Mesendoderm (in vitro differentiated cells): ENCODE measurements at places on chromosomes 11 and 22.

- no peak for DNase-seq
- H3K27me3 ChIP-seq = no peaks in the 10 kb centered on the region
- no peaks in the 10 kb centered on the region for H3K36me3 ChIP-seq
Observed at GRCh38 chr11:64755681-64756361, 4.0 kb downstream of the PYGM start.

GRCh38 chr11:19419021-19419750 lies 178.4 kb upstream of the E2F8 start:
- no peaks in the 10 kb centered on the region for H3K27me3 ChIP-seq
- H3K4me3 ChIP-seq = no peak overlapping the region
- no peaks in the 10 kb centered on the region for H3K4me1 ChIP-seq
- no peak overlapping the region for H3K27ac ChIP-seq

GRCh38 chr11:122267602-122268001 lies 151.6 kb upstream of the BLID start:
- H3K4me1 ChIP-seq = peaks cover 2% of the 10 kb centered on the region
- no peaks in the 10 kb centered on the region for H3K27me3 ChIP-seq
- DNase-seq = peak; percentile 89
- H3K27ac ChIP-seq = no peak overlapping the region
- no peaks in the 10 kb centered on the region for H3K36me3 ChIP-seq

GRCh38 chr22:26075251-26075650 lies 94.0 kb upstream of the SEZ6L start:
- H3K36me3 ChIP-seq = no peaks in the 10 kb centered on the region
- no peak for DNase-seq
- H3K4me3 ChIP-seq = no peak overlapping the region
- H3K4me1 ChIP-seq = peaks cover 4% of the 10 kb centered on the region

GRCh38 chr11:77170107-77170506 lies 42.1 kb downstream of the MYO7A start:
- H3K27ac ChIP-seq = no peak overlapping the region
- no peak overlapping the region for H3K4me3 ChIP-seq
- H3K4me1 ChIP-seq = peaks cover 9% of the 10 kb centered on the region

- DNase-seq = peak; percentile 34
- no peaks in the 10 kb centered on the region for H3K27me3 ChIP-seq
- no peak overlapping the region for H3K27ac ChIP-seq
- H3K4me1 ChIP-seq = no peaks in the 10 kb centered on the region
- H3K4me3 ChIP-seq = no peak overlapping the region
- no peaks in the 10 kb centered on the region for H3K36me3 ChIP-seq
Observed at GRCh38 chr11:10379022-10379421, 74.1 kb downstream of the ADM start.

GRCh38 chr22:45869340-45869847 lies 107.6 kb downstream of the WNT7B start:
- H3K27me3 ChIP-seq = peaks cover 29% of the 10 kb centered on the region
- no peaks in the 10 kb centered on the region for H3K36me3 ChIP-seq
- H3K27ac ChIP-seq = no peak overlapping the region
- H3K4me1 ChIP-seq = no peaks in the 10 kb centered on the region
- no peak for DNase-seq

- no peak for DNase-seq
- no peaks in the 10 kb centered on the region for H3K27me3 ChIP-seq
- no peak overlapping the region for H3K4me3 ChIP-seq
- peaks cover 1% of the 10 kb centered on the region for H3K4me1 ChIP-seq
- no peaks in the 10 kb centered on the region for H3K36me3 ChIP-seq
Observed at GRCh38 chr11:131168839-131169713, 201.3 kb upstream of the NTM start.

GRCh38 chr11:64743591-64744543 lies at the start of gene RASGRP2:
RASGRP2 (minus strand) TSS chr11:64744142; CDS start chr11:64742866, 1,276 bp downstream.
- H3K36me3 ChIP-seq = no peaks in the 10 kb centered on the region
- no peak within 1 kb of the TSS for H3K27ac ChIP-seq
- peak; percentile 42 for DNase-seq
- no peaks in the 10 kb centered on the region for H3K4me1 ChIP-seq
- H3K4me3 ChIP-seq = no peak within 1 kb of the TSS

- no peak overlapping the region for H3K27ac ChIP-seq
- no peak for DNase-seq
- no peaks in the 10 kb centered on the region for H3K36me3 ChIP-seq
- H3K4me1 ChIP-seq = peaks cover 9% of the 10 kb centered on the region
- no peaks in the 10 kb centered on the region for H3K27me3 ChIP-seq
Observed at GRCh38 chr22:37184380-37184755, 3.7 kb downstream of the C1QTNF6 start.

GRCh38 chr11:120569861-120570260 lies 58.3 kb downstream of the GRIK4 start:
- H3K27me3 ChIP-seq = no peaks in the 10 kb centered on the region
- no peak overlapping the region for H3K27ac ChIP-seq
- H3K36me3 ChIP-seq = no peaks in the 10 kb centered on the region
- DNase-seq = no peak

GRCh38 chr11:3816673-3817072 lies 8.3 kb downstream of the PGAP2 start:
- no peaks in the 10 kb centered on the region for H3K27me3 ChIP-seq
- no peak overlapping the region for H3K4me3 ChIP-seq
- no peaks in the 10 kb centered on the region for H3K36me3 ChIP-seq
- H3K27ac ChIP-seq = no peak overlapping the region
- peaks cover 2% of the 10 kb centered on the region for H3K4me1 ChIP-seq
- peak; percentile 42 for DNase-seq

DNA sequence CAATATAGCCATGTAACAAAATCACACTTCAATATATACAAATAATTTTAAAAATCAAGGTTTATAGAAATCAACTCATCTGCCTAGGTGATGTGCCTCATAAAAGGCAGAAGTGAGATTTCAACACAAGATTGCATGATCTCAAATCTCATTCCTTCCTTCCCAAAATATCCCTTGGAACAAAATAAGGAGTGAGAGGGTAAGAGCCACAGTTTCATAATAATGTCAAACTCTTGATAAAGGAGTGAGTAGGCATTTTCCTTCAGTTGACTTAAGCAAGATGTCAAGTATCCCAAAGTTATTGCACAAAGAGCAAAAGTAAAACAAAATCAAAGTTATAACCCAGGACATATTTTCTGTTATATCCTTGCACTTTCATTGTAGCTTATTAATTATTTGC lies 81.3 kb downstream of the C22orf31 start:
- H3K36me3 ChIP-seq = no peaks in the 10 kb centered on the region
- H3K4me1 ChIP-seq = peaks cover 25% of the 10 kb centered on the region
- no peak overlapping the region for H3K27ac ChIP-seq
- no peaks in the 10 kb centered on the region for H3K27me3 ChIP-seq
- no peak overlapping the region for H3K4me3 ChIP-seq

GRCh38 chr11:72676861-72677341 lies 2.7 kb upstream of the PDE2A start:
- DNase-seq = peak; percentile 87
- H3K27me3 ChIP-seq = no peaks in the 10 kb centered on the region
- no peak overlapping the region for H3K4me3 ChIP-seq
- H3K27ac ChIP-seq = no peak overlapping the region
- H3K36me3 ChIP-seq = no peaks in the 10 kb centered on the region

DNA sequence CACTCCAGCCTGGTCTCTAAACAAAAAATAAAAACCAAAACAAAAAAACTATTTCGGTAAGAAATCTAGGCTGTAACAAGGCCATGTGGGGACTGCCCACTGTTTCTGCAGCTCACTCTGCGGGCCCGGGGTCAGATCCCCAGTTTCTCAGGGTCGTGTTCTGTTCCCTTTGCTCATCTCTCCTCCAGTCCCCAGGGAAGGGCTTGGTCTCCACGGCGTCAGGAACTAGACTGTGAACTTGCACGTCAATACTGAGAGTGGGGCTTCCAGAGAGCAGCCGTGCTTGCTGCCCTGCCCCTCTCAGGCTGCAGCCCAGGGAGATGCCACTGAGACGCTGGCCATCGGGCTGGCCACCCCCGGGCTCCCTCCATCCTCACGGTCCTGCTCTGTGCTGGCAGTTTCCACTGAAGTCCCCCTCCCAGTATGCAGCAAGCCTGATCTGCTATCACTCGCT lies 33.7 kb upstream of the MOB2 start:
- no peaks in the 10 kb centered on the region for H3K36me3 ChIP-seq
- H3K4me1 ChIP-seq = no peaks in the 10 kb centered on the region
- no peak overlapping the region for H3K27ac ChIP-seq
- DNase-seq = no peak
- no peak overlapping the region for H3K4me3 ChIP-seq

- no peak overlapping the region for H3K27ac ChIP-seq
- no peaks in the 10 kb centered on the region for H3K36me3 ChIP-seq
- H3K4me1 ChIP-seq = peaks cover 7% of the 10 kb centered on the region
- peak; percentile 85 for DNase-seq
- no peak overlapping the region for H3K4me3 ChIP-seq
Observed at GRCh38 chr11:92251980-92252379, 27.4 kb downstream of the FAT3 start.

- DNase-seq = no peak
- H3K36me3 ChIP-seq = no peaks in the 10 kb centered on the region
- H3K27ac ChIP-seq = no peak overlapping the region
- no peaks in the 10 kb centered on the region for H3K27me3 ChIP-seq
- no peaks in the 10 kb centered on the region for H3K4me1 ChIP-seq
Observed at GRCh38 chr11:19511413-19512183, 201.0 kb upstream of the NAV2 start.

DNA sequence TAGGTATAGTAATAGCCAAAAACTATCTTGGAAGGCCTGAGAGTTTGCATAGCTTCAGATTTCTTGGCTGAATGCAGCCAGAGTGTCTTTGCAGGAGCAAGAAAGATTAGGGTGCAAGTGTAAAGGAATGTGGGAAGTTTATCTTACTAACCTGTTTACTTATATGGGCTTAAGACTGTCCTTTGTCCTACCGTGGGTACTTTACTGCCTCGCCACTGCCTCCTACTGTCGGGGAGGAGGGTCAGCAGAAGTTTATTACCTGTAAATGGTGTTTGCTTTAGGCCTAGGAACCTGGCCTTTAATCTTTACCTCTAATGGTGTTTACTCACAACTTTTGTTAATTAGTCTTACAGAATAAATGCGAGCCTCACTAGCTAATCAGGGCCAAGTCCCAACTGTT lies 633.8 kb downstream of the DLG2 start:
- peak; percentile 75 for DNase-seq
- H3K27ac ChIP-seq = no peak overlapping the region
- no peaks in the 10 kb centered on the region for H3K27me3 ChIP-seq
- no peaks in the 10 kb centered on the region for H3K36me3 ChIP-seq

- H3K27me3 ChIP-seq = no peaks in the 10 kb centered on the region
- H3K4me1 ChIP-seq = no peaks in the 10 kb centered on the region
- H3K27ac ChIP-seq = no peak overlapping the region
- H3K4me3 ChIP-seq = no peak overlapping the region
Observed at GRCh38 chr11:13970986-13971385, 8.5 kb downstream of the SPON1 start.

DNA sequence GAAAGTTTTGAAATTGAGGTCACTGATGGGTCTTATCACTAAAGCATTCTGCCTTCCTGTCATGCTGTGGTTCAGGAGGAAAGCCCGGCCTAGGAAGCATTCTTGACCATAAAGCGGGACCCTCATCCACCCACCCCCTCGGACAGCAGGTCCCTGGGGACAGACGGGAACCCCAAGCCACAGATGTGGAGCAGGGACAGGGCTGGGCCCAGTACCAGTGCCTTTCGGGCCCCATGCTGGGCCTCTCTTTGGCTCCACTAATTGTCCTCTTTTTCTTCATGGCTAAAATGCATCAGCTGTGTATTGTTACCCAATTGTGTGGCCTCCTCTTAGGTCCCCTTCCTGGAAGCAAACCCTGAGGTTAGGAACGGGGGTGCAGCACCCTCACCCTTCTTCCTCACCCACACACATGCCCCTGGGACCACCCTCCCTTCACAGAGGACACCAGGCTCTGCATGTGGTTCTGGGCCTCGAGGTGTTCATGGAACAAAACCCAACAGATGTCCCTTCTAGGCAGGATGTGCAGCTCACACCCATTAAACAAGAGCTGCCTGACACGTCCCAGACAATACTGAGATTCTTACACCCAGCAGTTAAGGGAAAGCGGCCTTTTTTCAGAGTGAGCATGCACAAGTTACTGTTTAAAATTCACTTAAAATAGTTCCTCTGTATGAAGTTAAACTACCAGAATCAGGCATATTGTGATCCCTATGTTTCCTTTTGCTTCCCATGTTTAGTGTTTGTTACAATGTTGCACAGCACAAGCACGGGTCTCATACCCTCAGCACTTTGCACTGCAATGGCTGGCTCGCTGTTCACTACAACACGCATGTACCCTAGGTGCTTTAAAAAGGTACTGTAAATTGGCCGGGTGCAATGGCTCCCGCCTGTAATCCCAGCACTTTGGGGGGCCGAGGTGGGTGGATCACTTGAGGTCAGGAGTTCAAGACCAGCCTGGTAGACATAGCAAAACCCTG lies 807.6 kb downstream of the BRD1 start:
- H3K27ac ChIP-seq = no peak overlapping the region
- DNase-seq = no peak
- no peaks in the 10 kb centered on the region for H3K4me1 ChIP-seq
- no peak overlapping the region for H3K4me3 ChIP-seq
- no peaks in the 10 kb centered on the region for H3K36me3 ChIP-seq
- H3K27me3 ChIP-seq = no peaks in the 10 kb centered on the region

DNA sequence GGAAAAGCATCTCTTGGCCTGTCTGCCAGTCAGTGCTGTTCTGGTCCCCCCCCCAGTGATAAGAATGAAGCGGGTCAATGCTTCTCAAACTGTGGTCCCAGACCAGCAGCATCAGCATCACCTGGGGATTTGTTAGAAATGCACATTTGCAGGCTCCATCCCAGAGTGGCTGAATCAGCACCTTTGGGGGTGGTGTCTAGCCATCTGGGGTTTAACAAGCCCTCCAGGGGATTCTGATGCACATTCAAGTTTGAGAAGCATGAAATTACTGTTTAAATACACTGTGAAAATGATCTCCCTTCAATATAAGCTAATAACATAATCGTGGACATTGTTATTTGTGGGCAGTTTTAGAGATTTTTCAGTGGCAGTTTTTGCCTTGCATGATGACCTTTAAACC lies 133.5 kb downstream of the MYO18B start:
- no peaks in the 10 kb centered on the region for H3K36me3 ChIP-seq
- H3K4me1 ChIP-seq = no peaks in the 10 kb centered on the region
- H3K27ac ChIP-seq = no peak overlapping the region
- DNase-seq = no peak
- no peak overlapping the region for H3K4me3 ChIP-seq

DNA sequence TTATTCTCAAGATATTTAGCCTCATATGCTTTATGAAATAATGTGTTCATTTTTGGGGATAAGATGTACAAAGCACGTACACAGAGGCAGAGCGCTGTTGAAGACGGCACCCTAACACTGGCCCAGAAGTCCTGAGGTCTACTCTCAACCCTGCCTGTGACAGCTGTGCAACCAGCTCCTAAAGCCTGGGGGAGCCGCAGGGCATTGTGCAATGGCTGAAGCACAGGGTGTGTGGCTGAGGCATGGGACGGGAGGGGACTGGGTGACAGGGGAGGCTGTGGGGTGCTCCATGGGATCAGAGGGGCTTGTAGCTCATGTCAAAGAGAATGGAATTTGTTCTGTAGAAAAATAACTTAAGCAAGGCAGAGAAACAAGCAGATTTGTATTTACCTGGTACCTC lies 27.7 kb downstream of the FAM227A start:
- H3K27ac ChIP-seq = no peak overlapping the region
- no peak for DNase-seq
